Mesenteric fat pad (tissue), 1 donor: ENCODE measurements at places on chromosomes 6 and 20. TPM values are rescaled to one million over a fixed set of nuclear protein-coding genes. Genes with fewer than 3 reads are reported as not detected.

Gene RHAG
- not detected for total RNA-seq

Gene SLA2
- total RNA-seq, result 0.64 TPM

- no peak for DNase-seq
Measured at GRCh38 chr6:111884068-111884467, 10.8 kb upstream of the FYN start.

DNA sequence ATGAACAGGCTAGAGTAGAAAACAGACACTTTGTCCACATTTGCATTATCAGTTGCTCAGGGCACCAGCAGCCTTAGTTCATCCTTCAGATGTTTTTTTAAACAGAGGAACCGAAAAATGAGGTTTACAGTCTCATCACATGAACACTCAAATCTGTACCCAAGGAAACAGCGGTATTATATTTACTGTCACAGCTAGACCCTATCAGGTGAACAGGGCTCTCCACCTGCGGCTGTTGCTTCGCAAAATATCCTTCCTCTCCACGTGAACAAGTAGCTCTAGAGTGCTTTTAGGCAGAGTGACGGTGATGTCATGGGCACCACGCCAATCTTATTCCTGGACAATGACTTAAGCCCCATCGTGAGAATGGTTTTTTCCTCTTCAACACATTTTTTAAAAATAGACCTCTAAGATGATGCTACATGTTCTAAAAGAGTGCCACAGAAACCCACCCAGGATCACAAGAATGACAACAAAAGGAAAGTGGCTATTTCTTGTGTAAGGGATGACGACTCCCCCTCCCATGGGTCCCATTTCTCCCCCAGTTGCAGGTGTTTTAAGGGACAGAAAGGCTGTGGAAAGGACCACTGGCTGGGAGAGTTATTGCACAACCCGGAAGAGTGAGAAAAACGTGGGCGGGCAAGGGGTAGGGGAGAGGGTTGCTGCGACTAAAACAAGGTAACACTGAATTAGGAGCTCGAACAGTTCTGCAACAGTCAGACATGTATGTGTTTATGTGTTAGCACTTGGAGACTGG lies 77.7 kb downstream of the EFHC1 start:
- no peak for DNase-seq
